ENCODE measurements at places on chromosomes 6 and 20.

GRCh38 chr6:122081921-122082320, 317.5 kb upstream of the HSF2 start:
- DNase-seq, result no peak

DNA sequence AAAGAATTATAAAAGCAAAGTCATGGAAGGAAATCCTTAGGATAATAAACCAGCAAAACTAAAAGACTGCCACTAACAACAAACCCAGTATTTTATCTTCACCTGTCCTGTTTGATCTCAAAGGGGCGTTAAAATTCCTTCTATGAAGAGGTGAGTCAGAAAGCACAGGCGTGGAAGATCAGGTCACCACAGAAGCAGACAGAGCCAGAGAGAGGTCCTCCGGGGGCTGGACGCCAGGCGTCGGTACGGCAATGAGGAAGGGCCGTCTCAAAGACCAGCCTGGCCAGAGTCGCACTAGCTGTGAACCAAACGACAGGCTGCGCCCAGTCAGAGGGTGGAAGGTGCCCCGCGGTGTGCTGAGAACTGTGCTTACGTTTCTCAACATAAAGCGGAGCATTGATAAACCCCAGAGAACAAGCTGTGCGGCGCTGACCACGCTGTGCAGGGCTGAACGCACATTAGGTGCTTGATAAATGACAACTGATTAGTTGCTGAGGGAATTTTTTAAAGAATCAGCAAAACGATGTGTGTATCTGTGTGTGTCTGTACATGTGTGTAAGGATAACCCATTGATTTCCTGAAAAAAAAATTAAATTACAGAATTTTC, 85.6 kb downstream of the RNASET2 start:
- DNase-seq, result no peak

- no peak for DNase-seq
Observed at GRCh38 chr6:91487696-91488392, 901.0 kb upstream of the MAP3K7 start.

- no peak for DNase-seq
Observed at GRCh38 chr6:97049253-97050011, 124.9 kb downstream of the KLHL32 start.

- DNase-seq, result no peak
Observed at GRCh38 chr6:144639654-144640053, 354.5 kb downstream of the UTRN start.

- DNase-seq, result no peak
Observed at GRCh38 chr6:150773969-150774368, 91.5 kb upstream of the MTHFD1L start.

GRCh38 chr6:149852881-149853280, 11.3 kb downstream of the LRP11 start:
- peak; percentile 60 for DNase-seq

DNA sequence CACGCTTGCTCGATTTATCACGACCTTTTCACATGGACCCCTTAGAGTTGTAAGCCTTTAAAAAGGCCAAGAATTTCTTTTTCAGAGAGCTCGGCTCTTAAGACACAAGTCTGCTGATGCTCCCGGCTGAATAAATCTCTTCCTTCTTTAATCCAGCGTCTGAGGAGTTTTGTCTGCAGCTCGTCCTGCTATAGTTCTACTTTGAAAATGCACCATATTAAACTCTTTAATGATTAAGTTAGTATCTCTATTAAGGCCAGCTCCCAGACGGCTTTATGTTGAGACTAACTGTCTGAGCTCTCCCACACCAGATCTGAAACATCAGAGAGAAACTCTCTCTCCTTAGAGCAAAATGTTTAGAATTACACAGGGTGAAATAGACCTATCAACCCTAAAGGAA, 18.0 kb upstream of the GSTA3 start:
- no peak for DNase-seq

- no peak for DNase-seq
Observed at GRCh38 chr20:50323777-50324775, 133.4 kb downstream of the CEBPB start.

- DNase-seq, result no peak
Observed at GRCh38 chr6:144690133-144690532, 405.0 kb downstream of the UTRN start.

DNA sequence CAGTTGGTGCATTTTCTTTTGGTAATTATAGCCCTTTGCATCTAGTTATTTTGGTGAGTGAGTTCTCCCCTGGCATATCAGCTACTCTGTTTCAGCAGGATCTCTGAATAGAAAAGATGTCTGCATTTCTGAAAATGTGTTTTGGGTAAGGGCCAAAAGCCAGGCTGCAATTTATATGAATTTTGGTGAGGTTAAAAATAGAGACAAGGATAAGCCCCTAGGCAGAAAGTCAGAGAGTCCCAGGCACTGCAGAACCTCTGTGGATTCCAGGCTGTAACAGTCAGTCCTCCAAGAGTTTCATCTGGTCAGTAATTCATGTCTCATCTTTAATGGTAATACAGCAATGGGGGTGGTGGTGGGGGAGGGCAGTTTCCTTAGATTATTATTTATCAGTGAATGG, 53.0 kb downstream of the HDGFL1 start:
- DNase-seq, result no peak

DNA sequence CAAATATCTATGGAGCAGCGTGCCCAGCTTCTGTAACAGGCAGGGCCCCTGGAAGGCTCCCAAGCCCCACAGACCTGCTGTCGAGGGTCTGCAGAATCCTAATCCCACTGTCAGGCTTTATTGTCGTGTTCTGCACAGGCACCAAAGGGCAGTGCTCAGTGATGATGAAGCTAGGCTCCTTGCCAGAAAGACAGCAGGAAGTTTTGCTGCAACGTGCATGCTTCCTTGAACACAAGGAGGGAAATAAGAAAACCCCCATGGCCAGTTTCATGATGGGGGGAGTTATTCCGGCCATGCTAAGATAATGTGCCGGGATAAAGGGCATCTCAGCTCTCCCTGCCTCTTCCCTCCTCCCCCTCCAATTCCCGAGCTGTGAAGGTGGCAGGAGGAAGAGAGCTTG, 109.4 kb upstream of the KCNG1 start:
- no peak for DNase-seq

DNA sequence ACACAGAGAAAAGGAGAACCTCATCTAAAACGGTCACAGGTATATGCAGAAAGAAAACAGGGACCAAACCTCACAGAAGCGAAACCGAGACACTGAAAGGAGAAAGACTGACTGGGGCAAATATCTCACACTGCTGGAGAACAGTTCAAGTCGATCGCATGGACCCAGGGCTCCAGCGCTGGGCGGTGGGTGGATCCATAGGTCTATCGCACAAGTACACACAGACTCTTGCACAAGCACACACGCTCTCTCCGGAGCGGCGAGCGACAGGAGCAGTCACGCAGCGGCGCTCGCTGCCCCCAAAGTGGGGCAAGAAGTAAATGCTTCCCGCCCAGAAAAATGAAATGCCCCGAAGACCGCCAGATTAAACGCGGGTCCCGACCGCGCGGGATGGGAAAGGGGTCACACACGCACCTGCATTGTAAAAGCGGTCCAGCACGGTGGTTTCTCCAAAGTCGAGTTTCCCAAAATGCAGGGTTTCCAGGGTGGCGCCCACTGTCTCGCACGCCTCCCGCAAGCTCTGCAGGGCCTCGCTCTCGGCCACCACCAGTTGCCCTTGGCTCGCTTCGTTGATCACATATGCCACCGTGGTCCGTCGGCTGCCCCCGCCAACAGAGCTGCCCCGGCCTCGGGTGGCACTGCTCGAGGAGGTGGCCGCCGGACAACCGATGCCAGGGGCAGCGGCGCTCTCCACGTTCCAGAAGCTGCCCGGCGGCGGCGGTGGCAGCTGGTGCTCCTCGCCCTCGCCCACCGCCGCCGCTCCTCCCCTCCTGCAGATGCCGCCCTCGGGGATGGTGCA, 782 bp downstream of the MAP3K5 start:
- DNase-seq, result no peak

Data from vagina (tissue), 2 donors.